ENCODE measurements at places on chromosomes 4 and X.
A peak's percentile ranks its signal among the peaks of the same experiment; 100 is the strongest.

DNA sequence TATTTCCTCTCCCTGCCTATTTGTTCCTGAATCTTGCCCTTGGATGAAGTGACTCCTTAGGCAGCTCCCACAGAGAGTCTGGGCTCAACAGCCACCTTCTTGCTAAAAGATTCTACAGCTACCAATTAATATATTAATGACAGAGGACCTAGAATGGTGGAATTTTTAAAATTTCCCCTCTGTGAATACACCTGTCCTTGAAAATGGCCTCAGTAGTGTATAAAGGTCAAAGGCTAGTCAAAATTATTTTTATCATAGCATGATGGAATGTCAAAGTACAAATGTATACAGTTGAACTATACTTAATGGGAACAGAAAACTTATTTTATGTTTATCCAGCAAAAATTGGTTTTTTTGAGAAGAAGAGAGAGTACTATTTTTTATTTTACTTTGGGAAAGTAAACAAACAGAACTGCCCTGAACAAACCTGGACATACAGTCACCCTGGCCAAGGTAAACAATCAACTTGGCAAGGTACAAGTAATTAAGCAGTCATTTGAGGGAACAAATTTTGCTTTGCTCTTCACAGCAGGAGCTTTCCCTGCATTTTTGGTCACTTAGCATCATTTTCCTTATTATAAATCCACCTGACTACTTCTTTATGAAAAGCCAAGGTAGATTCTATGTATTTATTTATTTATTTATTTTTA, 250.8 kb downstream of the INPP4B start:
- no peak for DNase-seq
- no peaks in the 10 kb centered on the region for H3K36me3 ChIP-seq
- peaks cover 19% of the 10 kb centered on the region for H3K4me1 ChIP-seq
- H3K27ac ChIP-seq, result no peak overlapping the region
- no peak overlapping the region for H3K4me3 ChIP-seq
- H3K27me3 ChIP-seq, result no peaks in the 10 kb centered on the region

DNA sequence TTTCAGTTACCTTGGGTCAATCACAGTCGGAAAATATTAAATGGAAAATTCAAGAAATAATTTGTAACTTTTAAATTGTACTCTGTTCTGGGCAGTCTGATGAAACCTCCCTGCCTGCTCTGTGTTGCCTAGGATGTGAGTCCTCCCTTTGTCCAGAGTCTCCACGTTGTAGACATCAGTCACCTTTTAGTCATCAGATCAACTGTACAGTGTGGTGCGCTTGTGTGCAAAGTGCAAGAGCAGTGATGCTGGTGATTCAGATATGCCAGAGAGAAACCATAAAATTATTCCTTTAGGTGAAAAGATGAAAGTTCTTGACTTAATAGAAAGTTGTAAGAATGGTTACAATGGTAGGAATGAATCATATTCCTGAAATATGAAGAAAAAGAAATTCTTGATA, 1.4 kb downstream of the SPATA4 start:
- no peak overlapping the region for H3K4me3 ChIP-seq
- H3K4me1 ChIP-seq, result peaks cover 11% of the 10 kb centered on the region
- H3K36me3 ChIP-seq, result no peaks in the 10 kb centered on the region
- H3K27me3 ChIP-seq, result peaks cover 2% of the 10 kb centered on the region

DNA sequence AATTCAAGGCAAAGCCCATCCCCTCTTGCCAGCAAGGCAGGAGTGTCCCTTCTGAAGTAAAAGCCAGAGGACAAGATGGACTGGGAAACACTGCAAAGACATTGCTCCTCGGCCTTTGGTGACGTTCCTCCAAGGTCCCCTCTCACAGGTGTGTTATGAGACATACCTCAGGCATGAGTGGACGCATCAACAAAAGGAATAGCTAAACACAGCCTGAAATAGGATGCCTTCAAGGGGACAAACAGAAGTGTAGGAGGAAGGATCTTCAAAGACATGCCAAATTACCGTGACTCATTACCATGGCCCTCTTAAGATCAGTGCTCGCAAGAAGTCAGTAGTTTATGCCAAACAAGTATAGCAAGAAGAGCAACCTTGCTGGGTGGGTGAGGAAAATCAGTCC, 6.0 kb upstream of the IDS start:
- no peak for DNase-seq
- peaks cover 7% of the 10 kb centered on the region for H3K27me3 ChIP-seq
- peaks cover 5% of the 10 kb centered on the region for H3K4me1 ChIP-seq
- no peak overlapping the region for H3K4me3 ChIP-seq
- H3K27ac ChIP-seq, result no peak overlapping the region

- H3K4me1 ChIP-seq, result peaks cover 28% of the 10 kb centered on the region
- DNase-seq, result no peak
- no peak overlapping the region for H3K27ac ChIP-seq
- H3K4me3 ChIP-seq, result no peak overlapping the region
Observed at GRCh38 chrX:3161681-3162080, 120.4 kb downstream of the ARSF start.

GRCh38 chrX:83416273-83416672, 91.8 kb upstream of the POU3F4 start:
- no peaks in the 10 kb centered on the region for H3K4me1 ChIP-seq
- H3K36me3 ChIP-seq, result no peaks in the 10 kb centered on the region
- H3K4me3 ChIP-seq, result no peak overlapping the region
- H3K27ac ChIP-seq, result no peak overlapping the region
- H3K27me3 ChIP-seq, result no peaks in the 10 kb centered on the region
- no peak for DNase-seq

GRCh38 chr4:124123181-124123580, 589.4 kb downstream of the ANKRD50 start:
- H3K4me3 ChIP-seq, result no peak overlapping the region
- H3K27me3 ChIP-seq, result no peaks in the 10 kb centered on the region
- peaks cover 4% of the 10 kb centered on the region for H3K4me1 ChIP-seq
- no peak overlapping the region for H3K27ac ChIP-seq
- H3K36me3 ChIP-seq, result no peaks in the 10 kb centered on the region

DNA sequence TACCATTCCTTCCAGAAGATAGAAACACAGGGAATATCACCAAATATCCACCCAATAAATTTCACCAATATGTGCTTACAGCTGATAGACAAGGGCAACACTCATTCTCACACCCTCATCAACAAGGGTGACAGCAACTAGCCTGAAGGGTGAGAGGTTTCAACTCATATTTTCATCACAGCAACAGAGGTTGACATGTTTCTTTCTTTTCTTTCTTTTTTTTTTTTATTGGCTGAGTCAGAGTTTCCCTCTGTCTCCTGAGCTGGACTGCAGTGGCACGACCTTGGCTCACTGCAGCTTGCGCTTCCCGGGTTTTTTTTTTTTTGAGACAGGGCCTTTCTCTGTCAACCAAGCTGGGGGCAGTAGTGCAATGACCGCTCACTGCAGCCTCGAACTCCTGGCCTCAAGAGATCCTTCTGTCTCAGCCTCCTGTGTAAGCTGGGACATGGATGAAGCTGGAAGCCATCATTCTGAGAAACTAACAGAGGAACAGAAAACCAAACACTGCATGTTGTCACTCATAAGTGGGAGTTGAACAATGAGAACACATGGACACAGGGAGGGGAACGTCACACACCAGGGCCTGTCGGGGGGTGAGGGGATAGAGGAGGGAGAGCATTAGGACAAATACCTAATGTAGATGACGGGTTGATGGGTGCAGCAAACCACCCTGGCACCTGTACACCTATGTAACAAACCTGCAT, 27.5 kb upstream of the ASMTL start:
- DNase-seq, result no peak
- H3K27me3 ChIP-seq, result peaks cover 21% of the 10 kb centered on the region
- H3K4me1 ChIP-seq, result peaks cover 4% of the 10 kb centered on the region

GRCh38 chrX:15507005-15507404, 6.4 kb downstream of the BMX start:
- no peak for DNase-seq
- H3K27ac ChIP-seq, result no peak overlapping the region
- no peak overlapping the region for H3K4me3 ChIP-seq
- H3K4me1 ChIP-seq, result no peaks in the 10 kb centered on the region

DNA sequence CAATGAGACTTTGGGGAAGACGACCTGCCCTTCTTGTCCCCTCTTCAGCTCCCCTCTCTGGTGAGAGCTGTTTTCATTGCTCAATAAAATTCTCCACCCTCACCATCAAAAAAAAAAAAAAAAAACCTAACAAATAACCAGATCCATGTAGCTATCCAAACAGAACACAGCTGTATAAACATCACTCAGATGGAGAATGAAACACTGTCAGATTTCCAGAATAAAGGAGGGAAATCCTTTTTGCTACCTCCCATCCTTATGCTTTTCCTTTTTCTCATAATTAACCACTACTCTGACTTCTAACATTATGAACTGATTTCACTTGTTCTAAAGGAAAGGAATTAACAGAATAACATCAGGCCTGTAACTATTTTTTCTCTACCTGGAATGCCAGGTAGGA, 155.6 kb downstream of the PPP4R3C start:
- H3K36me3 ChIP-seq, result no peaks in the 10 kb centered on the region
- H3K27ac ChIP-seq, result no peak overlapping the region
- H3K27me3 ChIP-seq, result no peaks in the 10 kb centered on the region
- peaks cover 4% of the 10 kb centered on the region for H3K4me1 ChIP-seq

DNA sequence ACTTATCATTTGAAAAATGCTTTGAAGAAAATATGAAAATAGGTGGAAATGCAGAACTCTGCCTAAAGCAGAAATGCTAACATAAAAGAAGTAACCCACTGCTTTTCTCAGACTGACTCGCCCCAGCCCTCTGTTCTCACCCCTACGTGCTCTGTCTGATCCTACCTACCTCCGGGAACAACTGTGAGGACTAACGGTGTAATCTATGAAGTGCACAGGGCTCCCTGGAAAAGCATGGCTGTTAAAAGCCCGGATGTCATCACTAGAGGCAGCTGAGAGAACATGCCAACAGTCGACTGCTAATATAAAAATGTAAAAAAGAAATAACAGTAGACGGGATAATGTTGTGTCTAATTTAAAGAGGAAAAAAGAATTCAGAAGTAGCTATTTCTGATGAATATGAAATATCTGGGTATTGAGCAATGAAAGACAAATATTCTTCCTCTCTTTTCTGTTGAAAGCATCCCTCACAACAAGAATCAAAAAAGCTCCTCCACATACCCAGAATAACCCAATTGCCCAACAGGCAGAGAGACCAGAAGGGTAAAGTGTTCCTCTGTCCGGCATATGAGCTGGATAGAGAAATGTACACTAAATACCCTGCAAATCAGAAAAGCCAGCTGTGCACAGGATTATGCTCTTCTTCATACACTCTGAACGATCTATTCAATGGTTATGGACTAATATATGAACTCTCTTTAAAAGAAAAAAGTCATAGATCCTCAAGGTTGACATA, 130.7 kb downstream of the TSPAN5 start:
- H3K36me3 ChIP-seq, result no peaks in the 10 kb centered on the region
- no peaks in the 10 kb centered on the region for H3K27me3 ChIP-seq
- no peak overlapping the region for H3K27ac ChIP-seq
- peaks cover 6% of the 10 kb centered on the region for H3K4me1 ChIP-seq
- no peak overlapping the region for H3K4me3 ChIP-seq

DNA sequence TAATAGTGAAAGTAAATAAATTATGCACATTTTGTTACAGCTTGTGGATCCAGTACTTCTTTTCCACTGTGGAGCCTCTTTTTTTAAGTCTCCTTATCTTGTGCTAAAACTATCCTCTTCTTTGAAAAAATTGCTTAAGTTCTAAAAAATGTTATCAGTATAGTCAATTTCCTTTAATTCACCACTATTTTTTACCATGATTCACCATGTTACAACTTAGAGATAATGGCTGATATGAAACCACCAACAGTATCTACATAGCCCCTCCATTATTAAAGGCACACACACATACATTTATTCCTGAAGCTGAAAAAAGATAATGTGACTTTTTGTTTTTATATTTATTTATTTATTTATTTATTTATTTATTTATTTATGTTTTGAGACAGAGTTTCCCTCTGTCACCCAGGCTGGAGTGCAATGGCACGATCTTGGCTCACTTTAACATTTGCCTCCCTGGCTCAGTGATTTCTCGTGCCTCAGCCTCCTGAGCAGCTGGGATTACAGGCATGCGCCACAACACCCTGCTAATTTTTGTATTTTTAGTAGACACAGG, 243.2 kb downstream of the SPOCK3 start:
- no peaks in the 10 kb centered on the region for H3K36me3 ChIP-seq
- no peak overlapping the region for H3K27ac ChIP-seq
- H3K4me3 ChIP-seq, result no peak overlapping the region
- no peaks in the 10 kb centered on the region for H3K27me3 ChIP-seq
- H3K4me1 ChIP-seq, result no peaks in the 10 kb centered on the region

DNA sequence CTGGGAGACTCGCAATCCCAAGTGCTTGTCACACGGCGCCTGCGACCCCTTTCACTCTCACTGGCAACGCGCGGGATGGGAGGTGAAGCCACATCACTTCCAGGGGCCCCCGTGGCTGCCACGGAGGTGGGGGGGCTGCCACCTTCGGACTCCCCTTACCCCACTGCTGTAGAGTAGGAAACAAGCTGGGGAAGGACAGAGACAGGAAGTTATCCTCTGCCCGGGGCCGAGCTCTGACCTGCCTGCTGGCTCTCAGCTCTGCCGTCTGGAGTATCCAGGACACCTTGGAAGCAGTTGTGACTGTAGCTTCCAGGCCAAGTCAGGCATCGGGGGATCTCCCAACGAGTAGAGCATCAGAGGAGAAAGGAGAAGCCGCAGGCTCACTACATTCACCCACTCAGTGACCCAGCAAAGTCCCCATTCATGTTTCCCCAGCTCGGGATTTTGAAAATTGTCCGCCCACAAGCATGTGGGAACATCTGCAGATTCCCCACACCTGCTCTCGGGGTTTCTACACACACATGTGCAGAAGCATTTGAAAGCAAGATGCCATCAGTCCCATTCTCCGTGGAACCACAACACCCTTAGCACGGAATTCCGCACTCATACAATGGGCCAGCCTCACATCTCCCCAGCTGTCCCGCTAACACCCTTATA, 10.8 kb downstream of the PDZD4 start:
- H3K4me1 ChIP-seq, result no peaks in the 10 kb centered on the region
- no peak overlapping the region for H3K27ac ChIP-seq
- H3K4me3 ChIP-seq, result peak overlapping the region; percentile 61

- no peaks in the 10 kb centered on the region for H3K27me3 ChIP-seq
- H3K4me1 ChIP-seq, result no peaks in the 10 kb centered on the region
- DNase-seq, result no peak
- no peak overlapping the region for H3K4me3 ChIP-seq
- no peak overlapping the region for H3K27ac ChIP-seq
- no peaks in the 10 kb centered on the region for H3K36me3 ChIP-seq
Observed at GRCh38 chr4:186789651-186790050, 66.0 kb upstream of the FAT1 start.

DNA sequence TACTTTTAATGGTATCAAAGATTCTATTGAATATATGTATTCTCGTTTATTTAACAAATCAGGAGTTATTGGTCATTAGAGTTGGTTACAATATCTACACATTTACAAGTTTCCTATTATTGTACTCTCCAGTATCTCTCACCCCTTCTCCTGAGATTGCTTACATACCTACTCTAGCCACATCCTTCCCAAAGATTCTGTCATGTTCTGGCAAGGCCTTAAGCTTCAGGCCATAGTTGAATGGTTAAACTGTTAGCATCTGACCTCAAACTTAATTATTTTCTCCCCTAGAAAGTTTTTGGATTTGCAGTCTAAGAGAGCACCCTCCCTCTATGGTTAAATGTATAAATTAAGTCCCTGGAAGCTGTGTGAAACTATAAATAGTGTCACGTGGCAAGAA, 784.2 kb downstream of the GLUD2 start:
- peaks cover 2% of the 10 kb centered on the region for H3K4me1 ChIP-seq
- H3K4me3 ChIP-seq, result no peak overlapping the region
- no peak overlapping the region for H3K27ac ChIP-seq
- no peaks in the 10 kb centered on the region for H3K27me3 ChIP-seq

All from progenitor cell of endocrine pancreas (in vitro differentiated cells).